ENCODE measurements at places on chromosomes 1 and 21.

- DNase-seq: no peak
Measured at GRCh38 chr1:176903474-176903873, 261.0 kb downstream of the ASTN1 start.

DNA sequence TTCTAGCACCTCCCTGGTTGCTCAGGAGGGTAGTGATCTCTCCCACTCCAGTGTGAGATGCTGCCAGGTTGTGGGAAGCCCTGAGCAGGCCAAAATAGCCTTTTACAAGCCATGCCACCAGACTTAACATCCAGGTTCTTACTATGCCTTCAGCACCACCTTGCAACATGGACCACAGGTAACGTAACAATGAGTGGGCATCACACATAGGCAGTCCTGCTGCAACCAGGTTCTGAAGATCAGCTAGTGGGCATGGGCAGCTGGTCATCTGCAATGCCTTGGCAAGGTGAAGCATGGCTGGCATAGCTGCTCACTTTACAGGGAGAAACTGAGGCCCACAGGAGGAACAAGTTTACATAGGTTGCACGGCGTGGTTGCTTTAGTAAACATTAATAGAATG lies 40.7 kb downstream of the DHCR24 start:
- no peak for DNase-seq

GRCh38 chr1:174743654-174744561 lies 255.8 kb upstream of the CACYBP start:
- peak; percentile 9 for DNase-seq

DNA sequence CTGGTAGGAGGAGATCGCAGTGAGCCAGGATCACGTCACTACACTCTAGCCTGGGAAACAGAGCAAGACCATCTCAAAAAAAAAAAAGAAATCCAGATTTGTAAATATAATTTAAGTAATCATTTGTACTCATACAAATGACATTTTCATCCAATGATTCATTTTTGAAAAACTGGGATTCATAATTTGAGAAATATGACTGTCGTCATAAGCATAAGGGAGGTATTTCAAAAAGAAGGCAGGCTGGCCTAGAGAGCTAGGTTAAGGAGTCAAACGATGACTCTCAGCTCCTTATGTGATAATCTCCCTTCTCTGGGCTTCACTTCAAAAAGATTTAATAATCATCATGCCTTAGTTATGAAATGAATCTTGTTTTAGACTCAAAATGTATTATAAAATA lies 2.3 kb downstream of the GART start:
- DNase-seq: no peak

DNA sequence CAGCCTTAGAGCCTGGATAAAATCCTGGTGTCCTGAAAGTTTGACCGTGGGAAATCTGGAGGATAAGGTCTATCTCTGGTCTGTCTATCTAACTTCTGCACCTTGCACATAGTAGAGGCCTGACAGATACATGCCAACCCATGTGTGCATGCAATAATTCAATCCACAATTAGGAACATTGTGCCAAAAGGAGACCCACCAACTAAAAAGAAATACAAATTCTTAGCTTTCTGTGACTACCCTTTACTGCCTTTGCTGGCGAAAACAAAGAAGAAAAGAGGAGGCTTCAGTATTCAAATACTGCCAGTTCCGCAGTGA lies 381 bp upstream of the KLHL20 start:
- no peak for DNase-seq
